Activated T-helper 1 cell treated with anti-CD3 and anti-CD28 coated beads, Interleukin-2, amount 50 U/mL, for 16 hours (primary cell): ENCODE measurements at places on chromosomes 1 and 21.

GRCh38 chr1:170705981-170706380 lies 42.0 kb downstream of the PRRX1 start:
- DNase-seq = no peak

DNA sequence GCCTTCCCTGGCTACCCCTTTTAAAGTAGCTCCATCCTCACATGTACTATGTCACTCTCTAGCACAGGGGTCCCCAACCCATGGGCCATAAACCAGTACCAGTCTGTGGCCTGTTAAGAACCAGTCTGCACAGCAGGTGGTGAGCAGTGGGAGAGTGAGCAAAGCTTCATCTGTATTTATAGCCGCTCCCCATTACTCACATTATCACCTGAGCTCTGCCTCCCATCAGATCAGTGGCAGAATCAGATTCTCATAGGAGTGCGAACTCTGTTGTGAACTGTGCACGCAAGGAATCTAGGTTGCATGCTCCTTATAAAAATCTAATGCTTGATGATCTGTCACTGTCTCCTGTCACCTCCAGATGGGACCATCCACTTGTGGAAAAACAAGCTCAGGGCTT lies 116.6 kb upstream of the FOXD3 start:
- no peak for DNase-seq

DNA sequence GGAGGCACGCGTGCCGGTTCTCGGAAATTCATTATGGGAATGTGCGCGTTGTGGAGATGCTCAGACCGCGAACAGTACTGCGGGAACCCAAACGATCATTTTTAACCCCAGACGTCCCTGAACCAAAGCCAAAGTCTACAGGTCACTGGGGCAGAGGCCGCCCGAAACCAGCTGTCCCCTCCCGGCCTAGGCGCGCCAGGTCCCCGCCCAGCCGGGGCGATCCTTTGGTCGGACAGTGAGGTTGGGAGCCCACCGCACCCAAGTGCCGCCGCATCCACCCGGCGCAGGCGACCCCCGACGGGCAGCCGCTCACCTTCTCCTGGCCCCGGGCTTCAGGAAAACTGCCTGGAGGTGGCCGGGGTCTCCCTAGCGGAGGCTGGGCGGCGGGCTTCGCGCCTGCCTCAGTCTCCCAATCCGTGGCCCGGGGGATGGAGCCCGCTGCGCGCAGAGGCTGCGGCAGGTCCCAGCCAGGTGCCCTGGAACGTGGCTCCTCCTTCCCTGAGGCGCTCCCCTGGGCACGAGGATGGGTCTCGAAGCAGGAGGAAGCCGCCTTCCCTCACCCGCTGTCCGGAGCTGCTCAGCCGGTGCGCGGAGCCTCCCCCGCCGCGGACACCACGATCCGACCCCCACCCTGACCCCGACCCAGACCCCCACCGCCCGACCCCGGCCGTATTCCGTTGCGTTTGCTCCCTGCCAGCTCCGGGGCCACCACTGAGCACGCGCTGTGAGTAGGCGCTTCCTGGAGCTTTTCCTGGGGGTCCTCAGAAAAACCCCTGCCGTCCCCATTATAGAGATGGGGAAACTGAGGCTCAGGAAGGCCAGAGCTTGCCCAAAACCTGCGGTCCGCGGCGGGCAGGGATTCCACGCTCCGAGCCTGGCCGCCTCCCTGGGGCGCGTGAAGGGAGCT lies 8.1 kb upstream of the SLX9 start:
- DNase-seq = no peak

DNA sequence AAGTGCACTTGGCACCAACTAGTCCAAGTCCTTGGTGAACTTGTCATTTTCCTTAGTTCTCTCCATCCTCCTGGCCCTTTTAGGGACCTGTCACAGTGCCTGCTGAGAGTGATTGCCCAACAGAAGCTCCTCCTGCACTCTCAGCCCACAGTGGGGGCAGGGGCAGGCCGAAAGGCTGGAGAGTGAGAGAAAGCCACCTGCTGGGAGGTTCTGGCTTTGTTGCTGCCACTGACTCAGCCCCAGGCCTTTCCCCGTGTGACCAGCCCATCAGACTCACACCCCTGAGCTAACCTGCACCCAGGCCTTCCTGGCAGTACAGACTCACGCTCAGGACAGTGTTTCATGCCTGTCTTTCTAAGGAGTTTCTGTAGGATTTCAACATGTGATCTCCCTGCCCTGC lies 17.1 kb upstream of the PROK1 start:
- DNase-seq = no peak

- DNase-seq = no peak
Measured at GRCh38 chr1:13593511-13594131, 10.0 kb downstream of the PDPN start.

GRCh38 chr1:64242895-64243756 lies 39.7 kb downstream of the UBE2U start:
- DNase-seq = no peak
